ENCODE measurements at places on chromosomes 5 and 9.
A peak's percentile ranks its signal among the peaks of the same experiment; 100 is the strongest.

DNA sequence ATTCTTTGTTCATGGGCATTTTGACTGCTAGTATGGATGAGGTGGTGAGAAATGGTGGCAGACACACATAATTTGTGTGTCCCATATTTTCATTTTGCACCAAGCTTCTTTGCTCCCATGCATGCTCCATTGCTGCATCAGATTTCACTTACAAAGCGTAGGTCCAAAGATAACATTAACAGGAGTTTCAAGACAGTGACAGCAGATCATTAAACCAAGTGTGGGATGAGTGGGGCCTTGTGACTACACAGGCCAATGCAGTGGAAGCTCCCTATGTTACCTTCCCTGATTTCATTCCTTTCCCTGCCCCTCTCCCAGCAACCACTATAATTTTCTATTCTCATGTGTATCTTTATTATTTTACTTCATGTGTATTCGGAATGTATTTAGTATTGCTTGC, 142.0 kb downstream of the AOPEP start:
- DNase-seq, result no peak

- DNase-seq, result peak; percentile 29
Observed at GRCh38 chr5:158995694-158996173, 104.0 kb downstream of the EBF1 start.

GRCh38 chr5:62783374-62784057, 204.9 kb downstream of the LRRC70 start:
- DNase-seq, result no peak

GRCh38 chr5:17127743-17128231, 89.6 kb upstream of the BASP1 start:
- DNase-seq, result no peak

DNA sequence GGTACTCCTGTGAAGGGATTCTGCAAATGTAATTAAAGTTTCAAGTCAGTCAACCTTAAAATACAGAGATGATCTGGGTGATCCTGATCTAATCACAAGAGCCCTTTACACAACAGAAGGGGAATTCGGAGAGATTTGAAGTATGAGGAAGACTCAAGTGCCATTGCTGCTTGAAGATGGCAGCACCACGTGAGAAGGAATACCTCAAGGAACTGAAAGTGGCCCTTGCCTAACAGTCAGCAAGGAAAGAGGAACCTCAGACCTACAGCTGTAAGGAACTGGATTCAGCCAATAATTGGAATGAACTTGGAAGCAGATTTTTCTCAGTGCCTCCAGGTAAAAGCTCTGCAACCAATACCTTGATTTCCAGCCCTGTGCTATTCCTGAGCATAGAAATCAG, 87.4 kb downstream of the THBS4 start:
- peak; percentile 65 for DNase-seq

GRCh38 chr5:2634399-2635176, 116.9 kb downstream of the IRX2 start:
- no peak for DNase-seq

GRCh38 chr9:134626571-134627416, 14.8 kb upstream of the COL5A1 start:
- peak; percentile 95 for DNase-seq

DNA sequence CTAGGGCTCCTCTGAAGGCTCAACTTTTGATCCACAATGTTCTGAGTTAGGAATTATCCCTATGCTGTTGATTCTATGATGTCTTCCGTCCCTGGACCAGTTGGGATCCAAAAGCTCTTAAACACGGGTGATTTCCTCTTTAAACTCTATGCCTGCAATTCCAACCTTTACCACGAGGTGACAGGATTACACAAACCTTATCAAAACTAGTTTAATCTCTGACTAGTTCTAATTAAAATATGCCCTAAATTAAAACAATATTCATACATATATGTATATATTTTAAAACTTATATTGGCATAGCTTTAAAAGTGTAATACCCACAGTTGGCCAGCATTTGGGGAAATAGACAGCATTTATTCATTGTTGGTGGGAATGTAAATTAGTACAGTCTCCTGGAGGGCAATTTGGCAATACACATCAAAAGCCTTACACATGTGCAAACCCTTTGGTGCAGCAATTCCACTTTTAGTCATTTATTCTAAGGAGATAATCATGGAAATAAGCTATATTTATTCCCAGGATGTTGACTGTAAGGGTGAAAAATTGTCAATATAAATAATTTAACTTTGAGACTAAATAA, 51.6 kb upstream of the PHYKPL start:
- DNase-seq, result peak; percentile 64

DNA sequence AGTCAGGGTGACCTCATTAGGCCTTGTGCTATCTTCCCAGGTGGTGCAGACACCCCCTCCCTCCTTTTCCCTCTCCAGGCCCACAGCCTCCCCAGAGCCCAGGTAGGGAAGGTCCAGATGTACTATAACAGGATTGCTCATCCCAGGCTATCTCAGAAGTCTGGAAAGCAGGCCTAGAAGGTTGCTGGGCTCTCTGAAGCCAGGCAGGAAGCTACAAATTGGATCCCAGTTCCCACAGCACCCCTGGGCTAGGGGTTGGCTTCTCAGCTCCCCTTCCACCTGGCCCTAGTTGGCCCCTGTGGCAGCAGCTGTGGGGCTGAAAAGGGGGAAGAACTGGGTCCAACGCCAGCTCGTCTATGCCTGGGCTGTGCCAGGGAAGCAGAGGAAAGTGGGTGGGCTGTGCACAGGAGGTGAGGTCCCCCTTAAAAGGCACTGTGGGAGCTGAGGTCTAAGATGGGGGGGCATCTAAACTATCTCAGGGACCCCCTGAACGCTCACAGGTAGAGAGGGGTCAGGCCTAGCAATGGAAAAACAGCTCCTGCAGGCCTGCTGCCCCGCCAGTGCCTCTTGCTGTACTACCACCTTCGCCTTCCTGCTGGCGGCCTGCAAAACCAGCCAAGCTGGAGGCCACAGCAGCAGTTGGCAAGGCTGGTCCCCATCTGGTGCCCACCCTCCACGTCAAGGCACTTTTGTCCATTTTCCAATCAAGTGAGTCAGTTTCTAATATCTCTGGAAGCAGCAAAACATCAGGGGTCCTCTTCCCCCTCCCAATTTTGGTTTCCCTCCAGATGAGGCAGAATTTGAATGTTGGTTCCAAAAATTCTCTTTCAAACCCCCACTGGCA, 13.3 kb upstream of the PSMD5 start:
- DNase-seq, result peak; percentile 37

- no peak for DNase-seq
Observed at GRCh38 chr5:125011419-125011818, 265.0 kb upstream of the ZNF608 start.

DNA sequence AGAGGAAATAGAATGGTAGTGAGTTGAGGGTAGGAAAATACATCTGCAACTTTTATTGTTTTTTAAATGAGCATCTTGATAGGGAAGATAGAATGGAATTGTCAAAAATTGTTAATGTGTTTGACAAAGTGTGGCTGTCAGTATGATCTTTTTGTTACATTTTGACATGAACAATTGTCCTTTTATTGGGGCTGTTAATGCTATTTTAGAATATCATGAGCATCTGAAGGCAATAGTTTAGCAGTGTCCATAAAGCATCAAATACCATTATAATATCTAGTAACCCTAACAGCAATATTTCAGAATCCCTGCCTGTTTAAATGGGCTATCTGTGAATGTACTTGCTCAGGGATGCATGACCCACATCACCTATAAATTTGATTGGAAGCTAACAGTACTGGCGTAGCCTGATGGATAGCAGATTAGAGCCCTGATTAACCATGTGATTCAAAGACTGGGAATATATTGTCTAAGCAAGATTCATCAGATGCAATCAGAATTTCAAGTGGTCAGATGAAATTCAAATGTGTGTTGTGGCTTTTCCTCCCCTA, 37.8 kb downstream of the TLE4 start:
- peak; percentile 24 for DNase-seq

GRCh38 chr9:19137282-19137681, 10.0 kb upstream of the PLIN2 start:
- no peak for DNase-seq

GRCh38 chr5:167485061-167485774, 806.2 kb upstream of the WWC1 start:
- no peak for DNase-seq

DNA sequence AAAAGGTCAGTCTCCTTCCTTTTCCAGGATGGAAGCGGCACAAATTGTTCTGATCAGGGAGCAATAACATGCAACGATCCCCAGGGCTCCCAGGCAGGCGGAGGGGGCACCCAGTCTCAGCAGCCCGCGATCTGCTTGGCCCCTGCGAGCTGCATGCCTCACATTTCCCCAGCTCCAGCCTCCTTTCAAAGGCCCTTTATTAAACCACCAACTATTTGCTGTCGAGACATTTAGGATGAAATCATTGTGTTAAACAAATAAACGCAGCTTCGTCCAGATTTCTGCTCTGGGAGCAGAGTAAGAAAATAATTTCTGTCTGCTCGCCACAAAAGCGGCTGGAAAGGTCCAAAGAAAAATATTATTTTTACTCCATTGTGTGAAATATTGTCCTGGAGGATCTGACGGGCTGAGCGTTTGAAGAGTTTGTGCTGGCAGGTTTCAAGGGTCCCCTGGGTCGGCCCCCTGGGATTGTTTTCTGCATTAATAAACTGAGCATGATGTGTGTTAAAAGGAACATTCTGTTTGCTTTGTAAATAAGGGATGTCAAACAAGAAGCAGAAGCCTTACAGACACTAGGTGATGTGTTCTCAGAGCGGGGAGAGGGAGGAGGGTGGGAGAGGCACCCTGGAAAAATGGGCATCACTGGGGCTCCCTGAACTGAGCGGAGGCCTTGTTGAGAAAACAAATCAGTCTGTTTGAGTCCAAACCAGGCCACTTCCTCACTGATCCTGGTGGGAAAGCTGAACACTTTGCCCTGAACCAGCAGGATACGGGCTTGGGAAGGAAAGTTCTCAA, 110.1 kb downstream of the FOXD1 start:
- no peak for DNase-seq

DNA sequence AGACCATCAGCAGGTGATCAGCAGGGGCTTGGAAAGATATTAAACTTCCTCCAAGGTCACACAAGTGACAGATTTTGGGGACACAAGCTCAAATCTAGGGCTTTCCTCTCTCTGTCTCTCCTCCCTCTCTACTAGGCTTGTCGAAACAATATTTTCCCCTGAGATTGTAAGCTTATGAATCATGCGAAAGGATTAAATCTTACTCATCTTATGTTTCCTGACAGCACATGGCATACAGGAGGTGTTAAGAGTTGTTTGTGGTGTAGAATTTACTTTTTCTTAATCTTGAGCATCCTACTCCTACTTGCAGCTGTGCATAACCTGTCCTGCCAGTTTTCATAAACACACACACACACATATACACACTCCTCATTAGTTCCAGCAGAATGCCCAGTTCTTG, 186.3 kb downstream of the MARCHF11 start:
- DNase-seq, result no peak

GRCh38 chr9:87213948-87214347, 266.6 kb upstream of the GAS1 start:
- no peak for DNase-seq

DNA sequence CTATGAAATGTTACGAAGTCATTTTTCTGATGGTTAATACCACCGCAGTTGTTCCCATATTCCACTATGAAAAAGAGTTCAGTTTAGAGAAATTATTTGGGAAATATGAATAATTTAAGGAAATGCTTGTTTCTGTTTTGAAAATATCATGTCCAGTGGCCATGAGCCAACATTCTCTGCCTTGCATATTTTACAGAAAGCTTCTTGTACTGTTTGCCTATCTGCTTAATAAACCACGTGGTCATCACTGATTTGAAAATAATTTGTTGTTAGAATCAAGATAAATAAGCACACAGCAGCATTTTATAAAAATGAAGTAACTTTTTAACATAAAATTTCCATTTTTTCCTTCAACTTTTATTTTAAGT, 381.5 kb upstream of the CDH18 start:
- DNase-seq, result no peak

GRCh38 chr5:160398806-160399205, 1.0 kb downstream of the FAM200C start:
- no peak for DNase-seq

DNA sequence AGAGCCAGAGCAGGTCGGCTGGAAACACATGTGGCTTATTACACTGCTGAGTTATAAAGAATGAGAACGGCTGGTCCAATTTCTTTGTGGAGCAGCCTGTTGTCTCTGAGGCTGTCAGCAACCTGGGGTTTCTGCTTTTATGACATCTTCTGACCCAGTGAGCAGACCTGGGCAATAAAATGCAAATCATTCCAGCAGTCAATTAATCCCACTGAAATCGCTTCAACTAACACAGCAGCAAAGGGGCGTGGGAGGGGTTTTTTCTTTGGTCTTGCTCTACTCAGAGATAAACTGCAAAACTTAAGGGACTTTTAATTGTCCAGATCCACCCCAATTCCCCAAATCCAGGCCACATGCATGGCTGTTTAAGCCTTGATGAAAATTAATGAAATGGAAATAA, 215.7 kb downstream of the SLIT3 start:
- no peak for DNase-seq

DNA sequence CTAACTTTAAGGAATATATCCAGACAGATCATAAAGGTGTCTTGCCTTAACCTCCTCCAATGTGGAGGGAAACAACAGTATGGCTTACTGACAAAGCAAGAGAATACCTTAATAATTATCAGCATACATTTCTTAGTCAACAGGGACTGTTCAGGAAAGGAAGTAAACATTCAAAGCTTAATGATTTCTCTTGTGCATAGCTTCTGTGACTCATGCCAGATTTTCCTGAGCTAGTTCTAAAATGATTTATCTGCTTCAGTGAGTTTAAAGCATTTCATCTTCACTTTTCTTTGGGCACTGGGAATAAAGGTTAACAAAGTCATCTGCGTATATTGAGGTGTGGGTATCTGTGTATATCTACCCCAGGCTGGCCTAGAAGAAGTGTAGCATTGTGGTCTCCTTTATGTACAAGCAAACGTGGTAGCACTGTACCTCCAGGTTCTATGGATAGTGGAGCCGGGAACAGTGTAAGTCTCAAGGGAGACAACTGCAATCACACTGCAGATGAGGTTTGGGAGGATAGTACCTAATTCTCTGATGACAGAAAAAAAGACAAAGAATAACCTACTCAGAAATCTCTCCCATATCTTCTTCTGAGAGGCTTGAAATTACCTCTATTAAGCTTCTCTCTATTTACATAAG, 284.1 kb downstream of the HCN1 start:
- no peak for DNase-seq

GRCh38 chr9:546797-547223, 294.7 kb upstream of the DMRT1 start:
- DNase-seq, result peak; percentile 22

DNA sequence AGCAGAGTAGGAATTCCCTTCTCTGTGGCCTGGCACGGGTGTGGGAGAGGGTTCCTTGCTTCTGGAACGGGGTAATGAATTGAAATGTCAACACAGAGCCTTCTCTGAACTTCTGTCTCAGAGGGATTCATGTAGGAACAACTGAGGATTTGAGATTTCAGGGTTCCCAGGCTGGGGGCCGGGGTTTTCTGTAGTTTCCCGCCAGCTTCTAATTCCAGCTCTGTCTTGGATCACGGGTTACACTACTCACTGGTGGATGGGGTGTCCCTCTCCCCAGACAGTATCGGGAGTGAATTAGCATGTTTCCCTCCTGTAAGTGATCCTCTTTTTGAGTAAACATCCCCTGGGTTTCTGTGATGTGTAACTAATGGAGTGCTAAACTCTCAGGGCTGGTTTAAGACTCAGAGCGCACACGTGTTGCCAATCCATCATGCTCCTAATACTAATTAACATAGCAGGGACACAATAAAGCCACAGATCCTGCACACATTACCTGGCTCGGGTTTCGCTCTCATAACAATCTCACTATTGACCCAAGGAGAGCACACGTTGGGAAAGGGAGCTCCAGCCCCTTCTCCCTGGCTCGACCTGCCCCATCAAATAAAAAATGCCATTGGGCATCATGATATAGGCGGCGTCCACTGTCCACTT, 18.1 kb upstream of the DMRT2 start:
- DNase-seq, result peak; percentile 2

All from NCI-H82 (cell line).